ENCODE measurements at places on chromosomes 3 and 15.
A peak's percentile ranks its signal among the peaks of the same experiment; 100 is the strongest.

GRCh38 chr15:37788767-37789396 is 145.6 kb upstream of the TMCO5A start:
- no peak for DNase-seq

DNA sequence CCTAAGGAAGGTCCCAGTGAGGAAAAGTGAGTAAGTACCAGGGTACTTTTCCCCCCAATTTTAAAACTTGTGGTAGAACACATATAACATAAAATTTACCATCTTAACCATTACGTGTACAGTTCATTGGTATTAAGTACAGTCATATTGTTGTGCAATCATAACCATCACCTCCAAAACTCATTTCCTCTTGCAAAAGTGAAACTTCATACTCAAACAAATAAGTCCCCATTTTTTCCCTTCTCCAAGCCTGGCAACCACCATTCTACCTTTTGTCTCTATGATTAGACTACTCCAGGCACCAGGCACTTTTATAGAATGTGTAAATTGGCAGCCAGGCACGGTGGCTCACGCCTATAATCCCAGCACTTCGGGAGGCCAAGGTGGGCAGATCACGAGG is 12.2 kb downstream of the PRC1 start:
- DNase-seq, result no peak

DNA sequence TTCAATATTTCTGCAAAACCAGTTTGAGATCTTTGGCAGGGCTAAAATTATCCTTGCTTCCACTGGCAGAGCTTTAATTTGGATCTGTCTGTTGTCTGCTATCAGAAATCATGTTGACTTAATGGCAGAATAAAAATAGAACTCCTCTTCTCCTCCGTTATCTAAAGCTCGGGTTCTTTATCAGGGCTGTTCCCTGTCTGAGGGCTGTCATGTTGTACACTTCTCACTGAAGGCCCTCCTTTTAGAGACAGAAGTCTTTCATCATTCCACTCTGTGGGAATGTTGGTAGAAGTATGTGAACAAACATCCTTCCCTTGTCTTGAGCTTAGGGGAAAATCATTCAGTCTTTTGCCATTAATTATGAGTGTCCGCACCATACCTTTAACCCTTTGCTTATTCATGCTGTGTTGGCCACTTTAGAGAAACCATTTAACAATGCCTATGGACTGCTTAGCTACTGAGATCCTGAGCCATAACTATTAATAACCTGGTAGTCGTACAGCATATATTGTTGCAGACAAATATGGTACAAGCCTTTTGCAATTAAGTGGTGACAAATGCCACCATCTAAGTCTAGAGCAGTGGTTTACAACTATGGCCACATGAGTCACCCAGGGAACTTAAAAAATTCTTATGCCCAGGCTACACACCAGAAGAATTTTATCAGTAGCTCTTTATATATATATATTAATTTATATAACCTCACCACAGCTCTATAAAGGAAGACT is 226.0 kb upstream of the TPM1 start:
- DNase-seq, result no peak

DNA sequence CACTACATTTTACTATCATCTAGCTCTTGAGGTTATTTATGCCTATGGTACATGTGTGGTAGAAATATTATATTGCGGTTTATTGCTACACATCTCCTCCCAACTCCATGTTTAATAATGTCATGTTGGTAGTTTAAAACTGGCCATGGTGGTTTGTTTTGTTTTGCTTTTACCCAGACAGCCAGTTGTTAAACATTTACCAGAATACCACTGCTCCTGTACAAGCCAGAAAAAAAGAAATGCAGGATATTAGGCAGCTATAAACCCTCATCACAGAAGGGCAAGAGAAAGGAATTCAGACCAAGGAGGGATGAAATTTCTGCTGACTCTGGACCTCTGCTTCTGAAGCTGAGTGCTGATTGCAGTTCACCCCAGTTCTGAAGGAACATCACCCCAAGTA is 451.8 kb upstream of the IL12A start:
- no peak for DNase-seq

- DNase-seq, result no peak
Measured at GRCh38 chr15:92578096-92578835, 77.3 kb downstream of the FAM174B start.

GRCh38 chr15:52180851-52181450 is 10.2 kb downstream of the GNB5 start:
- no peak for DNase-seq

DNA sequence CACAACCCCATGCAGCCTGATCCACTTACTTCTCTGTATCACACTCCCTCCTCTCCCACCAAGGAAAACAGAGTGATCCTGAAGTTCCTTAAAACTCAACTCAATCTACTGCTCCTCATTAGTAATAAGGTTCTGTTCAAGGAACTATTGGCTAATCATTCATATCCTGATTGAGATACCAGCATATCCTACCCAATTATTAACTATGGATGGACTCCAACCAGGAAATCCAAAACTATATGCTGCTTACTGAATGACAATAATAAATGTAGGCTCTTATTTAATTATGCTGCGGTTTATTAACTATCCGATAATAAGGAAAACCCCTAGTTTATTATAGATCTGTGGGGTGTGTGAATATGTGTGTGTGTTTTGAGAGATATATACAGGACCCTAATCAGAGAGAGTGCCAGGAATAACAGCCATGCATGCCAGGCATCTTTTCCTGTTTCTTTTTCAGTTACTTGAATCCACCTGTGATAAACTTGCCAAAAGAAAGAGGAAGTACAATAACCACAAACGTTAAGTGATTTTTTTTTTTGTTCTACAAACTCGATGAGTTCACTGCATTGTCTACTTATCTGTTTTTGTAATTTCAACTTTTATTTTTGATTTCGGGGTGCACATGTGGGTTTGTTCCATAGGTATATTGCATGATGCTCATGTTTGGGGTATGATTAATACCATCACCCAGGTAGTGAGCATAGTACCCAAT is 1031.7 kb upstream of the CFAP20DC start:
- DNase-seq, result no peak

DNA sequence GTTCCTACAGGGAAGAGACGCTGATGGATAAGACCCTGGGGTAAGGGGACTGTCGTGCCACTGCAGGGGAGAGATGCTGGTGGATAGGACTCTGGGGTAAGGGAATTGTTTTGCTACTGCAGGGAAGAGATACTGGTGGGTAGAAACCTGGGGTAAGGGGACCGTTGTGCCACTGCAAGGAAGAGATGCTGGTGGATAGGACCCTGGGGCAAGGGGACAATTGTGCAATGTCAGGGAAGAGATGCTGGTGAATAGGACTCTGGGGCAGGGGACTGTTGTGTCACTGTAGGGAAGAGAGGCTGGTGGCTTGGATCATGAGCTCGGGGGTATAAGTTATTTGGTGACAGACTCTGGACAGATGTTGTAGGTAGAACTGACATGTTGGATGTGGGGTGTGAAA is 37.6 kb downstream of the WNT7A start:
- no peak for DNase-seq

- no peak for DNase-seq
Measured at GRCh38 chr3:58317811-58318210, 11.5 kb downstream of the HTD2 start.

DNA sequence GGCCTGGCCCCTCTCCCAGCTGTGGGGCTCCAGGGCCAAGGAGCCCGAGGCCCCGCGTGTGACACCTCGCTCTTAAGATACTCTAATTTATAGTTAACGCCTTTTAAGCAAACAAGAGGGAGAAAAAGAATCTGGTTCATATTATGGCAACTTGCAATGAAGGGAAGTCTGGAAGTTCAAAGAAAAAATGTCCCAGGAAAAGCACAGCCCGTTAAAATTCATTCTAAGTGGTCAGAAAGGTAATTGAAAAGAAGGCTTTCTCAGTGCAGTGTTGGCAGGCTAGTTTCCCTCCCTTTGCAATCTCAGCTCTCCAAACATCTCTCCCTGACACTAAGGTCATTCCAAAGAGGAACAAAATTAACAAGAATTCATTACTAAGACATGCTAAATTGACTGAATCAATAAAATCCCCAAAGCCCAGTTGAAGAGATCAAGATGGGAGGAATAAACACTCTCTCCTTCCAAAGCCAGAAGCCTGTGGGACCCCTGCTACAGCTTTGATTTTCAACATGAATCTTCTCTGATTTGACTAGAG is 339.3 kb downstream of the THSD4 start:
- DNase-seq, result no peak

DNA sequence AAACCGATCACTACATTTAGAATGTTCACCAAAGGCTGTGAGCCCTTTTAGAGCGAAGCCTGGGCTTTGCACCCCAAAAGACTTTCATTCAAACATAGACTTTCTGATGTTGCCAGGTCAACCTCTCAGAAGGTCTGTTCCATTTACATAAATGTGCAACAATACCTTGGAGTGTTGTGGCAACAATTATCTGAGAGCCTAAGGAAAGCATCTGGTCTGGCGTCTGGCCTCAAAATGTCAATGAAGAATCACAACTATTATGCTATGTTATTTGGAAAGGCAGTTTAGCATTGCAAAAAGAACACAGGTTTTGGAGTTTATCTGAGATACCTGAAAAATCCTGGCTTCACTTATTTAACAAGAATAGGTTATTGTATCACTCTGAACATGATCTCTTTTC is 50.0 kb downstream of the POLR2M start:
- DNase-seq, result no peak

- no peak for DNase-seq
Measured at GRCh38 chr3:60298141-60298540, 953.1 kb downstream of the FHIT start.

DNA sequence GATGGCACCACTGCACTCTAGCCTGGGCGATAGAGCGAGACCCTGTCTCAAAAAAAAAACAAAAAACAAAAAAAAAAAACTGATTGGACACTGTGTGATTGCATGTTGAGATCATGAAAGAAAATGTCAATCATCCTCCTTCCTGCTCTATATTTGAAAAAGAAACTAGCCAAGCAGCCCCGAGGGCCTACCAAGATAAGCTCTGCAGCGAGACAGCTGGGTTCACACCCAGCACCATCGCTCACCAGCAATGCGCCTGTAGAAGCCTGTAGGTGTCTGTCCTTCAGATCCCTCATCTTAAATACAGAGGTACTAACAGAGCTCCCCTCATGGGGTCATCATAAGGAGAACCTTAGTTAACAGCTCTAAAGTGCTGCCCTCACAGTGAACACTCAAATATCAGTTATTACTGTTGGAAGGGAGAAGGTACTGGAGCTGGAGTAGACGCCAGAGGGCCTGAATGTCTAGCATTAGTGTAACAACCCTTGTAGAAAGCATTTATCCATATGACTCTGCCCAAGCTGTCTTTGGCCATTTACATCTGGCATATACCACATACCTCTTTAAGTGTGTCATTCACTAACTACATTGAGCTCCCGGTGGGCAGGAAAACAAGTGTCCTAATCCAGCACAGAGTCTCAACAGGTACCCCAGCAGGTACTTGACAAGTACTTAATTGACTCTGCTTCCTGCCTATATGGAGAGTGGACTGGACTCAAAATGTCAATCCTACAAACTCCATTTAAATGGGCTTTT is 22.9 kb downstream of the MYLK start:
- DNase-seq, result no peak

DNA sequence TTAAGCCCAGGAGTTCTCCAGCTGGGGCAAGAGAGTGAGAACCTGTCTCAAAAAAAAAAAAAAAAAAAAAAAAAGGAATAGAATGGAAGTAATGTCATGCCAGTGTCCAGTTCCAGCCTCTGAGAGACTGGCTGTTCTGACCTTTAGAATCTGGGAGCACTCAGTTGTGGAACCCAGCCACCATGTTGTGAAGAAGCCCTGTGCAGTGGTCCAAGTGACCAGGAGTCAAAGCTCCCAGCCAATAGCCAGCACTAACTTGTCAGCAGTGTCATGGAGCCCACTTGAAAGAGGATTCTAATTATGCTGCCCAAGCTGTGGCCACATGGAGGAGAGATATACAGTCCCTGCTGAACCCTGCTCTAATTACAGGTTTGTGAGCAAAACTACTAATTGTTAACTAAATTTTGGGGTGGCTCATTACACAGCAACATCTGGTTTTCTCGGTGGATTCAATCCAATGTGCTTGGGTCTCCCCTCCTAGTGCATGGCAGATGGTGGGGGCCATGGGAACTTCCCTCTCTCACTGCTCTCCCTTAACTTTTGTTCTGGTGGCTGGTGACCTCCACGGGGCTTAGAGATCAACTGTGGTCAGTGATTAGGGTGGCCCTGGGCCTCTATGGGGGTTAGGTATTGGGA is 55.5 kb downstream of the CLEC3B start:
- DNase-seq, result no peak

GRCh38 chr15:64251658-64252057 is 88.8 kb upstream of the PPIB start:
- no peak for DNase-seq

DNA sequence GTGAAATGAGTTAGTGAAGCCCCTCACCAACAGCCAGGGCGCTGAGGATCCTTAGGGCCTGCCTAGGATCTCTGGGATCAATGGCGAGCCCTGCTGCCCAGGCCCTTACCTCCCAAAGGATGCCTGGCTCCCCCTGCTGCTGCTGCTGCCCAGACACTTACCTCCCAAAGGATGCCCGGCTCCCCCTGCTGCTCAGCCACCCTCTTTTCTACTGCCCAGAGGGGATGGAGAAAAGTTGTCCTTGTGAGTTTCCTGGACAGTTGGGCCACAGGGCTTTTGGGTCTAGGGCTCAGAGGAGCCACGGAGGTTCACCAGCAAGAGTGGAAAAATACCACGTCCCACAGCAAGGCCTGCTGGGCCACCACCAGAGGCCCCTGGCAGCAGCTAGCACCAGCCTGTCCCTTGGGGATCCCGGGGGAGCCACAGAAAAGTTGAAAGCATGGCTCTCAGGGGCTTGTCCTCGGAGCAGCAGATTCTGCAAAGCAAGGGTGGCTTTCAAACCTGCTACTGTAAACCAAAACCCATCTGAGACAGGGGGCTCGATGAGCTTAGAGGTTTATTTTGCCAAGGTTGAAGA is 59.4 kb downstream of the SLC6A6 start:
- DNase-seq, result peak; percentile 63

DNA sequence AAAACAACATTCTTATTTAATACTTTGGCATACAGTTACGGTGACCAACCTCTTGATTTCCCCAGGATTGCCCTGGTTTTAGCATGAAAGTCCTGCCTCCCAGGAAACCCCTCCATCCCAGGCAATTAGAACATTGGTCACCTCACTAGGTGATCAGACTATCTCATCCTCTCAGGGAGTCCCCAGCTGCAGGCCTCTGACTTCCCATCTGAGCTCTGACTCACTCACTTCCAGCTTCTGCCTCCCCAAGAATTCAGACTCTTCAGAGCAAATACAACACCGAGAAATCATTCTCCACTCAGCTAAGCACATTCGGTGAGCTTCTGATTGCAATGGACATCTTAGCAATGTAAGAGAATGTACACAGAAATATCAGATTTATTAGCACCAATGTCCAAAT is 92.4 kb upstream of the HES1 start:
- DNase-seq, result peak; percentile 73

DNA sequence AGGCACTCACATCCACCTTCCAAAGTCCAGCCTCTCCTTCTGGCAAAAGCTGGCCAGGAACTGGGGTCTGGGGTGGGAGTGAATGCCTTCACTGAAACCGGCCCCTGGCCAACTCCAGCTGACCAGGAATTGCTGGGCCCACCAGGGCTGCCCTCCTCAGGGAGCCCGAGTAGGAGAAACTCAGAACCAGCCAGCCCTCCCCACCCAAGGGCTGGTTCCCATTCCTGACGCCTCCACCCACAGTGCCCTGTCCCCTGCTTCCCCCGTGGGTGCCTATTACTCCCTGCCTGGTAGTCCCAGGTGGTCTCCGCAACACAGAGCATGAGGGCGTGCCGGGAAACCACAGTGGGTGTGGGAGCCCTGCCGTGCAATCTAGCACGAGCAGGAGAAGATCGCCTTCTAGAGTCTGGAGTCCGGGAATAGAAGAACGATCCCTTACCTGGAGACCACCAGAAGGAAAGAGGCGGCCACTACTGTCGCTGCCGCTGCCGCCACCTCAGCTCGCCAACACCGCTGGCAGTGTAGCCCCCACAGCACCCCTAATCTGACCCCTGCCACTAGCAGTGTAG is 178.8 kb downstream of the POTEB3 start:
- no peak for DNase-seq

All from fibroblast of skin of right quadriceps (primary cell).